ENCODE measurements at places on chromosomes 1 and 21. TPM values are rescaled to one million over a fixed set of nuclear protein-coding genes. Genes with fewer than 3 reads are reported as not detected.

The TAL1 gene
- total RNA-seq, result 81.3 TPM

The HTR6 gene
- not detected for total RNA-seq

The ZBTB8OS gene
- total RNA-seq, result 54.8 TPM

The LHX4 gene
- total RNA-seq, result not detected

The PROX1 gene
- 0.09 TPM for total RNA-seq

The VSIG8 gene
- total RNA-seq, result not detected

The NPPB gene
- total RNA-seq, result not detected

The PLCH2 gene
- 0.16 TPM for total RNA-seq

The ZNF683 gene
- not detected for total RNA-seq

The SLC9A1 gene
- 12.7 TPM for total RNA-seq

The IL19 gene
- not detected for total RNA-seq

The SMG5 gene
- 78.4 TPM for total RNA-seq

The CSF1 gene
- total RNA-seq, result 6.8 TPM

The HDGF gene
- 390 TPM for total RNA-seq

The TCEA3 gene
- total RNA-seq, result 0.55 TPM

The CA6 gene
- not detected for total RNA-seq

The PTGER3 gene
- total RNA-seq, result 33.3 TPM

The UBL4B gene
- not detected for total RNA-seq

The CYP4X1 gene
- not detected for total RNA-seq

The JAK1 gene
- total RNA-seq, result 43.0 TPM

The OR2L3 gene
- total RNA-seq, result not detected

The LRRC42 gene
- total RNA-seq, result 40.1 TPM

The ETS2 gene
- total RNA-seq, result 24.4 TPM

The FBXO44 gene
- total RNA-seq, result 16.4 TPM

The UBIAD1 gene
- total RNA-seq, result 34.3 TPM

The TSACC gene
- 1.0 TPM for total RNA-seq

The ARHGEF16 gene
- total RNA-seq, result 1.2 TPM

The LYPD8 gene
- 1.0 TPM for total RNA-seq

The SH2D1B gene
- 6.3 TPM for total RNA-seq

The PLPPR4 gene
- not detected for total RNA-seq

The AMPD1 gene
- not detected for total RNA-seq

The PLA2G2C gene
- total RNA-seq, result 0.13 TPM

The ANKRD35 gene
- total RNA-seq, result not detected

The DYNLT4 gene
- not detected for total RNA-seq

The DDR2 gene
- 1.7 TPM for total RNA-seq

The ECM1 gene
- total RNA-seq, result 30.1 TPM

The MAGOH gene
- 113 TPM for total RNA-seq

The FAM177B gene
- not detected for total RNA-seq

The EPS8L3 gene
- total RNA-seq, result 0.42 TPM

The STX12 gene
- total RNA-seq, result 23.1 TPM

The SMIM12 gene
- total RNA-seq, result 71.4 TPM

The CD247 gene
- total RNA-seq, result 0.22 TPM

The RIMKLA gene
- total RNA-seq, result 0.02 TPM

The NR0B2 gene
- not detected for total RNA-seq

The SPRR2D gene
- 3.9 TPM for total RNA-seq

The OVAAL gene
- total RNA-seq, result not detected

The AQP10 gene
- 4.9 TPM for total RNA-seq

The PCP4L1 gene
- not detected for total RNA-seq

The GNB1 gene
- 289 TPM for total RNA-seq

The SPATA46 gene
- total RNA-seq, result not detected

The DEPDC1 gene
- 24.0 TPM for total RNA-seq

The ITPKB gene
- total RNA-seq, result 0.27 TPM
